Cardiac muscle cell (in vitro differentiated cells and primary cell): ENCODE measurements at places on chromosomes 11 and 22. TPM values are rescaled to one million over a fixed set of nuclear protein-coding genes. Genes with fewer than 3 reads are reported as not detected.

Gene CLTCL1
- 3.9 and 7.5 TPM in 2 replicates for polyA plus RNA-seq

Gene PIWIL4
- polyA plus RNA-seq: 0.18 and 2.3 TPM in 2 replicates

Gene NRIP3
- polyA plus RNA-seq: 0.04 and 0.57 TPM in 2 replicates

Gene ASCL2
- polyA plus RNA-seq: 0.21 TPM in 1 of 2 replicates, not detected in the other

Gene FXYD6
- 310 and 541 TPM in 2 replicates for polyA plus RNA-seq

Gene DEUP1
- 0.28 and 2.0 TPM in 2 replicates for polyA plus RNA-seq

Gene LRRC56
- 2.5 and 3.4 TPM in 2 replicates for polyA plus RNA-seq

Gene HBG2
- 0.54 TPM in 1 of 2 replicates, not detected in the other for polyA plus RNA-seq

Gene GUCY1A2
- polyA plus RNA-seq: 0.56 and 0.65 TPM in 2 replicates

Gene MRGPRX4
- not detected in 2 replicates for polyA plus RNA-seq

Gene OR52I1
- 0.33 TPM in 1 of 2 replicates, not detected in the other for polyA plus RNA-seq

Gene FGF19
- polyA plus RNA-seq: not detected in 2 replicates

Gene APOBEC3H
- 0.77 and 0.97 TPM in 2 replicates for polyA plus RNA-seq

Gene KCNJ5
- polyA plus RNA-seq: 44.8 and 58.3 TPM in 2 replicates

Gene RHOD
- 32.8 and 44.2 TPM in 2 replicates for polyA plus RNA-seq

Gene KRTAP5-9
- not detected in 2 replicates for polyA plus RNA-seq

Gene PLAAT5
- polyA plus RNA-seq: 0.90 TPM in 1 of 2 replicates, not detected in the other

Gene ARHGAP1
- polyA plus RNA-seq: 108 and 149 TPM in 2 replicates

Gene PIH1D2
- 0.36 and 5.9 TPM in 2 replicates for polyA plus RNA-seq

Gene BEST1
- 0.17 and 0.34 TPM in 2 replicates for polyA plus RNA-seq

Gene TMEM86A
- 4.1 and 5.2 TPM in 2 replicates for polyA plus RNA-seq

Gene DEFB131B
- not detected in 2 replicates for polyA plus RNA-seq

Gene GLYATL1
- polyA plus RNA-seq: 2.1 and 2.9 TPM in 2 replicates

Gene ANGPTL5
- not detected in 2 replicates for polyA plus RNA-seq

Gene GAB4
- polyA plus RNA-seq: not detected in 2 replicates

Gene TRPC6
- polyA plus RNA-seq: not detected in 2 replicates

Gene APOA4
- polyA plus RNA-seq: 0.57 and 2.1 TPM in 2 replicates

Gene CRYBB1
- not detected in 2 replicates for polyA plus RNA-seq

Gene SCGB2A2
- polyA plus RNA-seq: not detected in 2 replicates

Gene MMP27
- polyA plus RNA-seq: not detected in 2 replicates

Gene RFPL2
- polyA plus RNA-seq: 0.19 and 0.40 TPM in 2 replicates

Gene TIMM10B
- 39.0 and 46.2 TPM in 2 replicates for polyA plus RNA-seq

Gene TBX10
- polyA plus RNA-seq: 1.1 and 1.2 TPM in 2 replicates

Gene TMEM132A
- 143 and 176 TPM in 2 replicates for polyA plus RNA-seq

Gene FREY1
- polyA plus RNA-seq: 0.42 TPM in 1 of 2 replicates, not detected in the other

Gene PTGDR2
- polyA plus RNA-seq: 0.07 TPM in 2 replicates

Gene GAL3ST3
- polyA plus RNA-seq: 14.8 and 22.3 TPM in 2 replicates
